ENCODE measurements at places on chromosomes 12 and 14.

- no peak for DNase-seq
Observed at GRCh38 chr14:22650046-22650739, 6.0 kb upstream of the OR6J1 start.

DNA sequence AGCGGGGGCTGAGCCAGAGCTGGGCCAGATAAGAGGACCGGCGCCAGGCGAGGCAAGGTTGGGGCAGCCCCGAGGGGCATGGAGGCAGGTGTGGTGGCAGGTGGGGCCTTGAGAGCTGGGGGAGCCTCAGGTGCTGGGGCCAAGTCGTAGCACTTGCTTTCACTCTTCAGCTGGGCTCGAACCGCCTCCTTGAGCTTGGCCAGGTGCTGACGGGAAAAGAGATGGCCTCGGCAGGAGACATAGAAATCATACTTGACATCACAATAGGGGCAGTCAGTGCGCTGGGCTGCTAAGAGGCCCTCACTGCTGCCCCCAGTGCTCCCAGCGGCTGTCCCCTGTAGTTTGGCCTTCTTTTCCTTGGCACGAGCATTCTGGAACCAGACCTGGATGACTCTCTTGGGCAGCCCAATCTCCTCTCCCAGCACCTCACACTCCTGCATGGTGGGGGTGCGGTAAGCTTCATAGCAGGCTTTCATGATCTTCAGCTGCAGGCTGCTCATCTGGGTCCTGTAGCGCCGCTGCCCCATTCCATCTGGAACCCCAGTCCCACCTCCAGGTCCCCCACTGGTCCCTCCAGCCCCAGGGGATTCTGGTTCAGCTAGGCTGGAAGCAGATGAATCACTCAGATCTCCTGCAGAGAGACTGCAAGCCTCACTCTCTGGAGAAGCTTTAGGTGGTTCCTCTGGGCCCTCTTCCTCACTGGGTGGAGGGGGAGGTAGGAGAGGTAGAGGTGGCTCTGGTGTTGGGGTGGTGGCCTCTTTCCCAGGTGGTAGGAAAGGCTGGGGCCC lies 28.1 kb downstream of the ZFHX2 start:
- no peak for DNase-seq

- DNase-seq: no peak
Observed at GRCh38 chr14:102551995-102552705, 40.3 kb upstream of the RCOR1 start.

DNA sequence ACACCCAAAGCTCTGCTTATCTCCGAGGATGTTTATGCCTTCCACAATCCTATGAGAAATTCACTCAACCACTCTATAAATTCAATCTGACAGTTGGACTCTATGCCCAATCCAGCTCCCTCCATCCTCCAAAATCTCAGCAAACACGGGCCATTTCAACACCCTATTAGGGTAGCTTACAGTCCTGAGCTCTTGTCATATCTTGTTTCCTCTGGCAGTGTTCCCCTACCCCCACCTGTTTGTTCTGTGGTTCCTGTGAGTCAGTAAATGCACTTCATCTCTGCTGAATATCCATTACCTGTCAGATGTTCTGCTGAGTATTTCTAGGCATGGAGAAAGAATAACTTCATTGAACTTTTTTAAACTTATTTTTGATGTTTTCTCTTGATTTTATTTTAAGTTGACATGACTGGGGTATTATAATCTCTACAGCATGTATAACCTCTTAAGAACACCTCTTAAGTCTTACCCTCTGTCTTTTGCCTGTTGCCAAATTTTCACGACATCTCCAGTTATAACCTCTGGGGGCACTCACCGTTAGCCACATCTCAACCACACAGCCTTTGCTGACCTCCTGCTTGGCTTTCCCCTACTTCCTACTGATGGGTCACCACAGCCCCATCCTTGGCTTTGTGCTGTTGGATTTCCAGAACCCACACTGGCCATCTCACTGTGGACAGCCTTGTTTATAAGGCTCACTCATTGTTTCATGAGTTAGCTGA lies 317.0 kb upstream of the TMPO start:
- DNase-seq: no peak
